Naive thymus-derived CD8-positive, alpha-beta T cell (primary cell): ENCODE measurements at places on chromosomes 7 and 10.
A peak's percentile ranks its signal among the peaks of the same experiment; 100 is the strongest.

DNA sequence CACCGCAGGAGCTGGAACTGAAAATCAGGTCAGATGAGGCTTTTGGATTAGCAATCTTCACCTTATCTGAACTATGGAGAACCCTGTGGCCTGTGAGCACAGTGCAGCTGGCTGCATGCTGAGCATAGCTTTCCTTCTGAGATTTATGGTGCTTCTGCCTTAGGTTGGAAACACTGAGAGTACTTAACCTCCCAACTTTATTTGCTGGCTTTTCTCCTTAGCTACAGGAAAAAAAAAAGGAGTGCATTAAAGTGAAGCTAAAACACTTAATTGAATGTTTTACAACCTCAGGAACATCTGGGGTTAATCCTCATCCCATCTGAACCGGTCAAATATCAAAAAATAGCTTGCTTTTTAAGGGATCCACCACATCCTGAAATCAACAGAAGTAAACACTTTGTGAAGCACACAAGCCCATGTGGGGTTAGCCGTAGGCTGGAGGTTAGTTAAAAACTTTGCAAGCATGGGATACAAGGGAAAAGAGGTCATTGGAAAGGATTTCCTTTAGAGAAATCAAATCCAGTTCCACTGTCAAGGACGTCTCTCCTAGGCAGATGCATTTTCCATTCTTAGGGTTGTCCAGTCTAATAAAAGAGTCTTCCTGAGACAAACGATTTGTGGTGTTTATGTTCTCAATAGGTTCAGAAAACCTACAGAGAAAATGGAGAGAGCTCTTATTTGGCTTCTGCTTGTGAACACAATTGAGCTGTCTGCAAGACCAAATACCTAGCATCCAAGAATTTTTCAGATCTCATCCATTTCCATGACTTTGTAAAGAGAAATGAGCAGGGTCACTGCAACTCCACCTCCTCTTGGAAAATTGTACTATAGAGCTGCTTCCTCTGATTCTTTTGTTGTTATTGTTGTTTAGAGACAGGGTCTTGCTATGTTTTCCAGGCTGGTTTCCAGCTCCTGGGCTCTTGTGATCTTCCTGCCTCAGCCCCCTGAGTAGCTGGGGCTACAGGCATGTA, 470.4 kb upstream of the IGFBP3 start:
- no peak overlapping the region for H3K27ac ChIP-seq
- H3K4me3 ChIP-seq, result no peak overlapping the region
- no peaks in the 10 kb centered on the region for H3K36me3 ChIP-seq
- H3K4me1 ChIP-seq, result no peaks in the 10 kb centered on the region

DNA sequence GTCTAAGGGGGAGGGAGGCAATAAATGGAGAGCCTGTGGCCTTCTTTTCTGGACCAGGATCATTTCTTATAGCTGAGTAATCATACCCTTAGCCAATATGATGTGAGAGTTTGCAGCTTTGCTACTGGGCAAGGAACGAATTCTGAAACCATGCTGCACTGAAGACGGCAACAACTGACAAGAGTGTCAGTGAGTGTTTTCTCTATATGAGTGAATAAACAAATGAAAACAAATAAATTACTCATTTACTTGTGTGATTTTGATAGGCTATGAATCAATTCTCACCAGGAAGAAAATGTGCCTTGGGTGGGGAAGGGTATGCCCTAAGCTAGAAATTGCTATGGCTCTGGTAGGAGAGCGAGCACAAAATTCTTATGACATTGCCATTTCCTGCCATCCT, 79.4 kb upstream of the LRRN3 start:
- peak overlapping the region; percentile 15 for H3K4me3 ChIP-seq
- no peak for DNase-seq
- H3K36me3 ChIP-seq, result no peaks in the 10 kb centered on the region
- no peaks in the 10 kb centered on the region for H3K27me3 ChIP-seq
- H3K4me1 ChIP-seq, result peaks cover 60% of the 10 kb centered on the region

DNA sequence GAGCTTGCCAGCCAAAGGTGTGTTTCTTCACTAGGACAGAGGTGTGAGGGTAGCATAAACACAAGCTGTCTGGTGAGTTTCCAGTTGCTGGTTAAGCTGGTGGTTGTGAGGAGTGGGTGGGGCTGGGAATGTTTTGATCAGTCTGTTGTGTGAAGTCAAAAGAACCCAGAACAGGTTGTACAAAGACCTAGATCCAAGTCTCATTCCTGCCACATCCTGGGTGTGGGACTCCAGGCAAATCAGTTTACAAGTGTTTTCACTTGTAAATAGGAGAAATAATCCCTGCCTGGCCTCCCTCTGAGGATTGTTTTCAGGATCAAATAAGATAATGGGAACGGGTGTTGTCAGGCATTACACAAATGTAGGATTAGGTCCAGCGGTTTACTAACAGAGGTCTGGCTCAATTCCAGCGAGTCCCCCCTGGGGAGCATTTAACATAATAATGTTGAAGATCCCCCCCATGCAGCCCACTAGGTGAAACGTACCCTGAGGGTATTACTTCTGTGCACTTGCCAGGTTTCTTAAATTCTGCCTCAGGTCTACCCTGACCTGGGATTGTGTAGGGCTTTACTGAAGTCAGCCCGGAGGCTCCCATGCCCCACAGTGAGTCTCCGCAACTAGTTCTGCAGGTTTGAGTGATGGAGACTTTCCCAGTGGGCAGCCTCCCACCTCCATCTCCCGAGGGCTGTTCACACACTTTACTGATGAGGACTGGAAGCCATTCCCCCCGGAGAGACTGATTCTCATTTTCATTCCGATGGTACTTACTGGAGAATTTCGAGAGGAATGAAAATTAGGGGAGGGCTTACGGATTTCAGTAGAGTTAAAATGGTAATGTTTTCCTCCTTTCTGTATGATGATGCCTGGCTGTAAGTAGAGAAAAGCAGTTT, 2.7 kb upstream of the FRAT2 start:
- no peak for DNase-seq
- no peak overlapping the region for H3K27ac ChIP-seq
- no peak overlapping the region for H3K4me3 ChIP-seq
- peaks cover 16% of the 10 kb centered on the region for H3K4me1 ChIP-seq
- H3K36me3 ChIP-seq, result no peaks in the 10 kb centered on the region

DNA sequence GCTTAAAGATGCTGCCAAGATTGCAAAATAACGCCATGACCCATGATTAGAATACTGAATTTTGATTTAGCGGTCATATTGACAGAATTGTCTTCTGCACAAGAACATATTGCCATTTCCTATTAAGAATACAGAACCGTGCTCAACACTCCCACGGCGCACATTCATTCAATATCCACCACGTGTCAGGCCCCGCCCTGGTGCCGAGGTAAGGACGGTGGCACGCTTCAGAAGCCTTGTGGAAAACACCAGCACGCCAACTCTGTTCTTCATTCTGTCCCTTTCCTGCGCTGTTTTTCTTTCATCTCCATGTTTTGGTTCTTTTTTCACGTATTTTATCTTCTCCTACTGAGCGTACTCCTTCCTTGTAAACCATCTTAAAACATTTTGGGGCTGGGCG, 189.3 kb downstream of the ZMYND11 start:
- no peaks in the 10 kb centered on the region for H3K27me3 ChIP-seq
- peaks cover 16% of the 10 kb centered on the region for H3K4me1 ChIP-seq
- no peak overlapping the region for H3K4me3 ChIP-seq
- no peak overlapping the region for H3K27ac ChIP-seq
- no peaks in the 10 kb centered on the region for H3K36me3 ChIP-seq
- no peak for DNase-seq

DNA sequence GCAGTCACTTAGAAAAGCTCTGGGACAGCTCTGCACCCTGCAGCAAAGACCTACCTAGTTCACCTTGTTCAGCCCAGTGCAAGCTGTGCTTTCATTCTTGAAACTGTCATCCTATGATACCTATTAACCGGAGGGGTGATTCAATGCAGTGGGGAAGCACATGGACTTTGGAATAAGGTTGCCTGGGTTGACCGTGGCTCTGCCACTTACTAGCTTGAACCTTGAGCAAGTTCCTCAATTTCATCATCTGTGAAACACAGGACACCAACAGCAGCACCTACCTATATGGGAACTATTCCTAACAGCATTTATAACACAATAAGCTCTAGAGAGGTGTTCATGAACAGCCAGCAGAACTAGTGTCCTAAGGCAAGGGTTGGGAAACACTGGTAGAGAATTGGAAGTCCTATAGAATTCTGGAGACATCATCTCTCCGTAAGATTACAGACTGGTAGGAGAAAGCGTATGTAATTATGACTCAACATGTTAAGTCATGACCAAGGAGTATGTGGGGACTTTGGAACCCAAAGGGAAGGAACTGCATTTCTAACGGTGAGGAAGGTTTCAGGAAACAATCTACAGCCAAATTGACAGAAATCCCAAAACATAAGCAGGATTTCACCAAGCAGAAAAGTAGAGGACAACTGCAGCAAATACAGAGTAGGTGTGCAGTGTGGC, 270.0 kb downstream of the USP6NL start:
- peaks cover 38% of the 10 kb centered on the region for H3K4me1 ChIP-seq
- no peaks in the 10 kb centered on the region for H3K27me3 ChIP-seq
- peak overlapping the region; percentile 15 for H3K27ac ChIP-seq
- no peak for DNase-seq
- no peaks in the 10 kb centered on the region for H3K36me3 ChIP-seq
- peak overlapping the region; percentile 3 for H3K4me3 ChIP-seq

DNA sequence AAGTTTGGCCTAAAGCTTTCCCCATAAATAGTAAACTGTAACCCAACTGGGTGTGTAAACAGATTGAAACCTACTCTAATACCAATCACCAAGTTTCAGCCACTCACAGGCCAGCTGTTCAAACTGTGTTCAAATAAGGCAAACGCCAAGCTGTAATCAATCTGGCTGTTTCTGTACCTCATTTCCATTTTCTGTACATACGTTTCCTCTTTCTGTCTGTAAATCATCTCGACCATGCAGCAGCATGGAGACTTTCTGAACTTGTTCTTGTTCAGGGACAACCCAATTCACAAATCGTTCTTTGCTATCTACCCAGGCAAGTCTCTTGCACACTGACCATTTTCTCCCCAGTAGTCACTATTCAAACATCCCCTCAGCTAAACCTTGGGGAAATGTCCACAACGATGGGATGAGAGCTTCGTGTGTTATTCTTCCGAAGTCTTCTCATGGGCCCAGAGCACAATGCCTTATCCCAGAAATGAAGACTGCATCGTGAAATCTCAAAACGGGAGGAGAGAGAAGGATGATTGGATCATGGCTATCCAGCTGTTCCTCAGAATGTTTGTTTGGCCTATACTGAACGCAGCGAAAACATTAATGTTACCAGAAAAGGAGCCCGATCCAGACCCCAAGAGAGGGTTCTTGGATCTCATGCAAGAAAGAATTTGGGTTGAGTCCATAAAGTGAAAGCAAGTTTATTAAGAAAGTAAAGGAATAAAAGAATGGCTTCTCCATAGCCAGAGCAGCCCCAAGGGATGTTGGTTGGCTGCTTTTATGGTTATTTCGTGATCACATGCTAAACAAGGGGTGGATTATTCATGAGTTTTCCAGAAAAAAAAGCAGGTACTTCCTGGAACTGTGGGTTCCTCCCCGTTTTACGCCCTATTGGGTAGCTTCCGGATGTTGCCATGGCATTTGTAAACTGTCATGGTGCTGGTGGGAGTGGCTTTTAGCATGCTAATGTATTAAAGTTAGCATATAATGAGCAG, 86.2 kb downstream of the SLC16A9 start:
- H3K36me3 ChIP-seq, result no peaks in the 10 kb centered on the region
- peaks cover 2% of the 10 kb centered on the region for H3K4me1 ChIP-seq
- no peak for DNase-seq
- H3K27ac ChIP-seq, result no peak overlapping the region
- H3K4me3 ChIP-seq, result no peak overlapping the region
- H3K27me3 ChIP-seq, result peaks cover 4% of the 10 kb centered on the region

GRCh38 chr7:46218461-46219200, 297.6 kb upstream of the IGFBP3 start:
- H3K4me1 ChIP-seq, result no peaks in the 10 kb centered on the region
- H3K27ac ChIP-seq, result no peak overlapping the region
- DNase-seq, result no peak
- H3K36me3 ChIP-seq, result no peaks in the 10 kb centered on the region

- peaks cover 5% of the 10 kb centered on the region for H3K36me3 ChIP-seq
- no peak overlapping the region for H3K4me3 ChIP-seq
- peak overlapping the region; percentile 65 for H3K27ac ChIP-seq
- H3K4me1 ChIP-seq, result peaks cover 18% of the 10 kb centered on the region
- no peak for DNase-seq
Observed at GRCh38 chr7:105068886-105069285, 54.9 kb downstream of the KMT2E start.

DNA sequence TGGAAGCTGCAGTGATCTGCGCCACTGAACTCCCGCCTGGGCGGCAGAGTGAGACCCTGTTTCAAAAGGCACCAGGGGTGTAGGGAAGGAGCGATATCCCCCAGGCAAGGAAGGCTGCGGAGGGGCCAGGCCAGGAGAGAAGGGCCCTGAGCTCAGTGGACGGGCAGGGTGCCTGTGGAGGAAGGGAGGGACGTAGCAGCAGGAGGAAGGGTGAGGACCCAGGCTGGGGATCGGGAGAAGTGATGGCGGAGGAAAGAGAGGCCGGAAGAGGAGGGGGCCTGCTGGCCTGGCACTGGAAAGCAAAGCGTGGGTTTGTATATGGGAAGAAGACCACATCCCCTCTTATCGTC, 45.6 kb downstream of the ALOX5 start:
- peak overlapping the region; percentile 98 for H3K27ac ChIP-seq
- DNase-seq, result no peak
- H3K36me3 ChIP-seq, result no peaks in the 10 kb centered on the region
- no peaks in the 10 kb centered on the region for H3K27me3 ChIP-seq

DNA sequence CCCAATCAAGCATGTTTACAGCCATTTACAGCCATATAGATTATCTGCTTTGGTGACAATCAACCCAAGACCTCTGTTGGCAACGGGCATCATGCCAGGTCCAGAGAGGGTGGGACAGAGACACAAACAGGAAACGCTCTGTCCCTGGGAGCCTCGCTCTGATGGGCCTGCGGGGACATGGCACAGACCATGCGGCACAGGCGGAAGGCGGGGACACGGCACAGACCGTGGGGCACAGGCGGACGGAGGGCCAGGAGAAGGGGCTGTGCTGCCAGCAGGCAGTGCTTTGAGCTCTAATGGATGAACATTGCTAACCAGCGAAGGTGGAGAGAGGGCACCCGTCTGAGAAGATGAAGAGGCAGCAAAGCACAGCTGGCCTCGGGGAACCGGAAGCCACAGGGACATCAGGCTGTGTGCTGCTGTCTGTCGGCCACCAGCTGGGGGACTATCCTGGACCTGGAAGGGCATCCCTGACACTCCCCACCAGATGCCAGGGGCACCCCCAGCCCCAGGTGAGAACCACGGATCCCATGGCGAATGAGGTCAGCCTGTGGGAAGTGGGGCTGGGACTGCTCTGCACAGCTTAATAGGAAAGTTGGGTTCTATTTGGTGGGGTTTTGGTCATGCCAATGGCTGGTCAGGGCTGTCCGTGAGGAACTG, 61.0 kb downstream of the DIP2C start:
- no peaks in the 10 kb centered on the region for H3K36me3 ChIP-seq
- H3K27ac ChIP-seq, result no peak overlapping the region
- peaks cover 31% of the 10 kb centered on the region for H3K27me3 ChIP-seq
- no peak overlapping the region for H3K4me3 ChIP-seq
- DNase-seq, result no peak
- H3K4me1 ChIP-seq, result peaks cover 5% of the 10 kb centered on the region

- H3K4me3 ChIP-seq, result peak overlapping the region; percentile 15
- no peak for DNase-seq
- H3K4me1 ChIP-seq, result peaks cover 20% of the 10 kb centered on the region
- H3K36me3 ChIP-seq, result peaks cover 4% of the 10 kb centered on the region
Observed at GRCh38 chr7:27840313-27840712, 100.4 kb downstream of the TAX1BP1 start.
